ENCODE measurements at places on chromosomes 3 and 15.

DNA sequence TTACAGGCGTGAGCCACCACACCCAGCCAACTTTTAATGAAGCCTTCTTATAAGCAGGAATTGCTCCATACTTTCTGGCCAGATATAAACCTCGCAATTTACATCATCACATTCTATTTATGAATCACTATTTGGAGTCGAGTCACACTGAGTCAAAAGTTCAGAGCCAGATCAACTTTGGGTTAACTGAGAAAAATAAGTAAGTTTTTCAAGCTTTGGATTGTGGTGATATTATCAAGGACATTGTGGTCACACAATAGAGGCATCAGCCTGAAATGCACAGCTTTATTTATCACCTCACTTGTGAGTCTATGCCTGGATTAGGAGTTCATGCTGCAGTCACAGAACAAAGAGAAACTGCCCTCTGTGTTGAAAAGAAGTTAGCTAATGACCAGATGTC, 1163.5 kb downstream of the ROBO1 start:
- no peak for DNase-seq

GRCh38 chr3:149120051-149120972, 9.1 kb upstream of the HPS3 start:
- no peak for DNase-seq

- DNase-seq: no peak
These were observed 3.0 kb downstream of the DZIP1L start for GRCh38 chr3:138112362-138112761.

DNA sequence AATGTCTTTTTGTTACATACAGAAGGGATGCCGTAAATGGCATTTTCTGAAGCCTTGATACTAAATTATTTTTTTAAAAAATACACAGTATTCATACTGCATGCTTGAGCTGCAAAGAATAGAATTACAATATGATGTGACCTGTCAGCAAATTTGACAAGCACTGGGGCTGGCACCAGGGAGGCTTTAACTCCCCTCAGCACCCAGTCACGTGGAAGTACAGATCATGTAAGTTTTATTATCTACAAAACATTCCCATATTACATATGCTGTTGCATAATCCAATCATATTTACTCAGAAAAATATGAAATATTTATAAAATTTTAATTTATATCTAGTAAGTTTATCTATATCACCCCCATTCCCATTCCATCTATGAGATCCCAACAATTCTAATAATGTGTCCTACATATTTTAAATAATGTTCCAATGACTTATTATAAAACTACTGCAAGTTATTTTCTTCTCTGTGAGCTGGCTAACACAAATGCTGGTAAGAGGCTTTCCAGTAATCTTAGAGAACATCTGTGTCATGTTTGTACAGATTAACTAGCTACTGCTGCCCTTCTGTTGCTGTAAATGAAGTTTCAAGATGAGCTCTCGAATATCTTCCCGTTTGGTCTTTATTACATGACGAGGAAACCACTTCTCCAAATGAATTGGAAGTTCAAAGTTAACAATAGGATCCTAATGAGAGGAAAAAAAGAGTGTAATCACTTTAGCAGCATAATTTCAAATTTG, 5.2 kb upstream of the IMPG2 start:
- DNase-seq: no peak

DNA sequence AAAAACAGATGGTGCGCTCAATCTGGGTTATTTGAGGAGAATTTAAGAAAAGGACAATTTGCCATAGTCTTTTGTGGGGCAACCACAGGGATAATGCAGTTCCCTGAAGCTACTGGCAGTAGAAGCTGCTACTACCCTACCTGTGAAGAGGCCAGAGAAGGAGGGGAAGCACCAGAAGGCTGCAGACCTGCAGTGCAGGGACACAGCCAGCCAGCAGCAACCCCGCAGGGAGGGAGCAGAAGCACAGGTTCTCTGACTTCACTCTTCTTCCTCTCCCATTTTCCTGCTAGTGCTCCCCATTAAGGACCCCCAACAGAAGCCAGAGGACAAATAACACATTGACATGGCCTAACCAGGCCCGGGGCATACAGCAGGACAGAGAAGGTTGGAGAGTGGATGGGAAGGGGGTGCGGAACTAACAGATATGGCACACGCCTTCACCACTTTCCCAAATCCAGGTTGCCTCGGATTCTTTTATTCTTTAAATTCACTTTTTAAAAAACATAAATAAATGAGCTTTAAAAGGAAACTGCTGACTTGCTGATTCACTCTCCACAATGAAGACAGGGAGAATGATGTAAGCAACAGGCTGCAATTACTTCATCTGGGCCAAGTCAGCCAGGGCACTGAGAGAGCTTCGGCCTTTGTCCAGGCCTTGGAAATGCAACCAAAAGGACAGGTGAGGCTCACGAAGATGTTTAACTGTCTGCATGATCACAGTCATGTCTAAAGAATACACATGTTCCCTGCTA, 30.1 kb downstream of the POPDC2 start:
- no peak for DNase-seq

- DNase-seq: peak; percentile 84
These were observed 27.6 kb upstream of the TRPM1 start for GRCh38 chr15:31128919-31129768.

DNA sequence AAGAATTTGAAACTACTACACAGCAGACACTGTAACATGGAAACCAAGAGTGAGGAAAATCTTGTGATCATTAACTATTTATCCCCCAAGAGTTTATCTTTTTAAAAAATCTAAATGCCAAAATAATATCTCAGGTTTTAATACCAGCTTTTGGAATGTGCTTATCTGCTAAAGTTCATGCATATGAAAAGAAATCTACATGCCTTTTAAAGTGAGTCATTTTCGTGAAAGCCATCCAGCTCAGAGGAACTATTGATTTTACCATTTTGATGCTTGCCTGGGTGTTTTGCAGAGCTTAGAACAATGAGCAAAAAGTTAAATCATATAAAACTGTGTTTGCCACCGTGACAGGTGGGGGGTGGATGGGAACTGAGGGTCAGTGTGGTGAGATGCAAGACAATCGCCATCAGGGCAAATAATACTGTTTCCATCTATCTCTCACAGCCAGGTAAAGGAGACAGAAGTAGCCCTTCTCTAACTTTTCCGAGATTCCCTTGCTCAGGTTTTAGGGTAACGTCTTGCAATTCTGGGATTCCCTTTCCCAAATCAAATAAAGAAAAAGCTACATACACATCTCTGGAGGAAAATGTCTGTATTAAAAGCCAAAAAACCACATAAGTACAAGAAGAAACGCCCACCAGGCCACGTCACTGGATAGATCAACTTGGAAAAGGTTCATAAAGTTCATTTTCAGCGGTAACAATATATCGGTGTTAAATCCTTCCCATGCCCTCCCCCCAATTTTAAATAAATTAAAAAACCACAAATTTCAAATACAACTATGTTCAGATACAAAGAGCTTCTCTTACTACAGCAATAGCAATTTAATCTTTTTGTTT, 2.0 kb downstream of the TMEM158 start:
- peak; percentile 20 for DNase-seq

DNA sequence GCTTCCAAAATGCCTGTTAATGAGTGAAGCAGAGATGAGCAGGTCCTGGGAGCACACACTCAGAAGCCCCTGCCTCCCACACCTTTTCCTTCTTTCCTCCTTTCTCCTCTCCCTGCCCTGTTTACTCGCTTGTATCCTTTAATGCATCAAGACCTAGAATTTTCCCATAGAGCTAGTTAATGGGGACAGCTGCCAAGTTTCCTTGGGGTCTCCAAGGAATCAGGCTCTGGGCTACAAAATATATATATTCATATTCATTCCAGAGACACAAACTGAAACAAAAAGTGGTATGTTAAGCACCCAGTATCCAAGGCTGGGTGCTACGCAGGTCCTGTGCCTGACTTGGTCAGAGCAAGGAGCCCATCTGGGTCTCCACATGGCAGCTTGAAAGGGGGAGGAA, 235.6 kb downstream of the MYRIP start:
- no peak for DNase-seq

DNA sequence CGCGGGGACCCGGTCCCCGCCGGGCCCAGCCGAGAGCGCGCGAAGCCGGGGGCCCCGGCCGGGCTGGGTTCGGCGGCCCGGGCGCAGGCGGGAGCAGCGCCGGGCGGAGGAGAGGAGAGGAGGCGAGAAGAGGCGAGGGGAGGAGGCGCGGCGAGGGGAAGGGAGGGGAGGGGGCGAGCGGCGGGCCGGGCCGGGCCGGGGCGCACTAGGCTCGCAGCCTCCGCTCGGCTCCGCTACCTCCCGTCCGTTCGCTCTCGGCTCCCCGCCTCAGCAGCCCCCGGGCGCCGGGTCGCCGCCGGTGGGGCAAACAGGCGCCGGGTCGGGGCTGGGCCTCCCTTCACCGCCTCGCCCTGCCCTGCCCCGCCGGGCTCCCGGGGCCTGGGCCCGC, 351 bp downstream of the INSYN1 start:
- no peak for DNase-seq

DNA sequence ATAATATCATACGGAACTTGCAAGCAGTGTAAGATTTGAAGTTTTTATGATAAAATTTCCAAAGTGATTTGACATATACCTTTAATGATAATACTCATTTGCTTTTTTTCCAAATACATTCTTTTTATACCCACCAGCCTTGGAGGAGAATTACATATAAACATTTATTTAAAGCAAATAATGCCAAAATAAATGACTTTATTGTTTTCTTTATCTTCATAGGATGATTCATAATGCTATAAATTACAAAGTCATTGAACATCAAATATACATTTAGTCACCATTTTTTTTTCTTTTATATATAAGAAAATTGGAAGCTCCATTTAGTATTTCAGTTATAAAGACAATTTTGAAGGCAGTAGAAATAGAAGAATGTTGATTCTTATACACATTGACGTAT, 450.9 kb downstream of the NAALADL2 start:
- no peak for DNase-seq

GRCh38 chr15:36645106-36645505, 65.7 kb downstream of the CDIN1 start:
- no peak for DNase-seq

- DNase-seq: no peak
These were observed 264.9 kb downstream of the EBLN2 start for GRCh38 chr3:73326396-73326795.

GRCh38 chr3:37198996-37199395, 24.6 kb upstream of the LRRFIP2 start:
- no peak for DNase-seq

DNA sequence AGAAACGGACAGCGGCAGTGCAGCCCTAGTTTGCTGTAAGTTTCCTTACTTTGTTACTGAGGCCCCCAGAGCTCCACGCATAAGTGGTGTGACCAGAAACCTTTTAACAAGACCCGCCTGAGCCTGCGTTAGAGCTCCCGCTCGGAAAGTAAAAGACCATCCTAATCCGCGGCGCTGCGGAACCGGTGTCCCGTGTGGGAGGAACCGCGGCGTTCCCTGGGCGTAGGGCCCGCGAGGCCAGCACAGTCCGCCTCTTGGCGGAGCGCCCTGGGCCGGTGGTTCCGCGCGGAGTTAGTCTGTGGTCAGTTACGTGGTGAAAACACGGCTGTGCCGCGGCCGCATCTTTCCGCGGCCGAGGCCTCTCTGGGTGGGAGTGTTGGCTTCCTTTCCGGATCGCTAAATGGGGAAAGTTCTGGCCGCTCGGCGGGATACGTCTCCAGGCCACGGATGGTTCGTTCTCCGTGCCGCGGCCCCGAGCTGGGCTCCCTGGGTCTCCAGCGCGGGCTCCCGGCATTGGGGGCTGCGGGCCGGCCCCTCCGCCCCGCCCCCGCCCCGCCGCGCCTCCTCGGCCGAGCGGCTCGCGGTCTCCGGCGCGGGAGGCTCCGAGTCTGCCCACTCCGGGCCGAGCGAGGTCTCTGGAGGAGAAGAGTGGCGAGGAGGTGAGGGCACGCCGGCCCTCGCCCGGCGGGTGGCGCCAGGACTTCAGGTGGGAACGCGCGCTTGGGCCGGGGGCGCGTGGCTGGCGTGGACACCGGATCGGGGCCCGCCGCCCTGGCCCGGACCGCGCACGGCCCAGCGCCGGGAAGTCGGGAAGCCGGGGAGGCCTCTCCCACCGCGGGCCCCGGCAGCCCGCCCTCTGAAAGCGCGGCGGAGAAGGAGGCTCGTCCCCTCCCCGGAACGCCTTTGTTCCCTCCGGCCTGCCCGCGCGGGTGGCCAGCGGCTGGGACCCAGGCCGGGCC, 754 bp downstream of the B3GNT5 start:
- DNase-seq: peak; percentile 39

- no peak for DNase-seq
These were observed 9.8 kb downstream of the STRA6 start for GRCh38 chr15:74192751-74193150.

- peak; percentile 20 for DNase-seq
These were observed 8.6 kb upstream of the RPL29 start for GRCh38 chr3:52004163-52004787.

- no peak for DNase-seq
These were observed 214.2 kb downstream of the MEIS2 start for GRCh38 chr15:36886191-36886590.

GRCh38 chr15:100958326-100959065, 39.3 kb downstream of the LRRK1 start:
- DNase-seq: no peak

GRCh38 chr3:44961888-44962287, 14.1 kb downstream of the ZDHHC3 start:
- DNase-seq: no peak

- no peak for DNase-seq
These were observed 180.3 kb upstream of the ROBO2 start for GRCh38 chr3:76859596-76859995.

GRCh38 chr3:9311228-9311627, 51.6 kb upstream of the THUMPD3 start:
- DNase-seq: no peak

DNA sequence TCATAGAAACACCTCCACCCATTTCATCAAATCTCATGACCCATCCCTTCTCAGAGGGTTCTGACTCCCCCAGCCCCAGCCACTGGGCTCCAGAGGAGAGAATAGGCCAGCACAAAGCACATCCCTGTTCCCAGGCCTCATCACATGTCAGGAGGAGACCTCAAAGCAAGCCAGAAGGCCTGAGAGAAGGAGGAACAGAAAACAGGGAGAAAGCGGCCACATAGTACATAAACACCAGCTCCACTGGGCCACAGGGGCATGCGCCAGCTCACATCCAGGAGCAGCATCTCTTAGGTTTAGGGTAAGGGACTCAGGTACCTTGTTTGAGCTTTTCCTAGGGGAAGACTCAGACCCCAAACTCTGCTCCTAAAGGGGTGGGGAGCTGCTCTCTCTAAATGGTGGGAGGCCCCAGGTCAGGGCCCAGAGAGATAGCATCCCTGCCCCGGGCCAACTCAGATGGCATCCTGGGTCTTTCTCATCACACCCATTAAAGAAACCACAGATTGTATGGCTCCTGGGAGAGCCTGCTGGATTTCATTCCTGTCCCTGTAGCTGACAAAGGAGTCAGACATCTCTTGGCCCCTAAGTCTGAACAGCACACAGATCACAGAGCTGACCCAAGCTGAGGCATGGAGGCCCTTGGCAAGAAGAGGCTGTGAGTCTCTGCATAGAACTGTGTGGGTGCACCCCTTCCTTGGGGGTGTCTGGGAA, 2.5 kb downstream of the SHF start:
- no peak for DNase-seq

GRCh38 chr15:75836959-75837334, 6.3 kb upstream of the UBE2Q2 start:
- DNase-seq: peak; percentile 60

DNA sequence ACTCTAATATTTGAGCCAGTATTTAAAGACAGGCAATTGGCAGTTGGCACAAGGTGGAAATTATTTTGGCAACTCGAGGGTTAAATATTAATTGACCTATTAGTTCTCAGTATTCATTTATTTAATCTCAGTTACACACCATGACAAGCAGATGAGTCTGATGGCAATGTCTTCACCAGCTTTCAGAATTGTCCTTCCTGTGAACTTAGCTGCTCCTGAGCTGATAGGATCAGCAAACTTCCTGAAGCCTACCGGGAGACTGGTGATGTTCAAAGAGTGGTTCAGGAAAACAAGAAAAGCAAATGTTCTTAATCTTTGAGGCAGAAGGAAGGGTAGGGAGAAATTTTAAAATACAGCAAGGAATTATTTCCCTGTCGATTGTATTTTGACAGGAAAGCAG, 522.2 kb downstream of the SOX2 start:
- DNase-seq: no peak

Data from CD4-positive, alpha-beta T cell treated with Interleukin-17A for 4 hours (primary cell).